NCI-H526 (cell line): ENCODE measurements at places on chromosomes 13 and 19.
A peak's percentile ranks its signal among the peaks of the same experiment; 100 is the strongest.

DNA sequence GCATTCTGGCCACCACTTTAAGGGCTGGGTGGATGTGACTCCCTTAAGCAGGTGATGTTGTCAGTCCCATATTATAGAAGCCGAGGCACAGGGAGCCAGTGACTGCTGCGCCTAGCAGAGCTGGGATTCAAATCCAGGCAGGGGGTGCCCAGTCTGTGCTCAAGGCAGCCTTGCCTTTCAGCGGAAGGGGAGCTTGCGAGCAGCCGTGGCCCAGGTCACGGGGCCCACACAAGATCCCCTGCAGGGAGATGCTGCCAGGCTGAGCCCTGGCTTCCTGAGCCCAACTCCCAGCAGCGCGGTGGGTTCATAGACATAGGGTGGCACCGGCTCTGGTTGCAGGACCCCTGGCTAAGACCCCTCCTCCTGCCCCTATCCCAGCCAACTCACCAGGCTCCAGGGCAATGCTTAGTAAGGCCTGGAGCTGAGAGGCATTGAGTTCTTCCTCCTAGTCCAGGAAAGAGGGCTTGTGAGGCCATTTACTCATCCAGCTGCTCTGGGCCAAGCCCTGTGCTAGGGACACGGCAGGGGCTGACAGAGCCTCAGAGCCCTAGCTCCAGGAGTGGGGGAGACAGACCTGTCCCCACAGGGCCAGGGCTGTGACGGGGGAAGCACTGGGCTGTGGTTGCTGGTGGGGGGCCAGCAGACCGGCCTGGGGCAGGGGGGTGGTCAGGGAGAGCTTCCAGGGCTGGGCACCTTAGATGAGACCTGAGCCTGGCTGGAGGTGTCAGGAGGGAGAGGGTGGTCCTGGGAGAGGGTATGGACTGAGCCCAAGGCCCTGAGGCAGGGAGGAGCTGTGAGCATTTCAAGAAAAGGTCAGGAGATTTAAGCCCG is 9.6 kb downstream of the CAPN12 start:
- no peak for DNase-seq

DNA sequence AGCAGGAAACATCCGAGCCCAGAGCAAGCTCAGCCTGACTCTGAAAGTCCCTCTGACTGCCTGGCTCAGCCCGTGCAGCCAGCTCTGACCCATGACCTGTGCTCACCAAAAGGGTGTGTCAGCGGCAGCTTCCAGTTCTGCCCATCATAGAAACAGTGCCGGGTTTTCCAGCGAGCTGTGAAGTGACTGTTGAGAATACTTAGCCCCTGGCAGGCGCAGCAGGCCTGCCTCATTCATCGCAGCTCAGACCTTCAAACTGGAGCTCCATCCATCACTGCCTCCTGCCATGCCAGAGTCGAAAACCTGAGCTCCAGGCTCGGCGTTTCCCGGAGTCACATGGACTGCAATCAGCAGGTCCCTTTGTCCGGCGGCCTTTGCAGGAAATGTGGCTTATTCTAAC is 16.3 kb upstream of the GSX1 start:
- DNase-seq: no peak

DNA sequence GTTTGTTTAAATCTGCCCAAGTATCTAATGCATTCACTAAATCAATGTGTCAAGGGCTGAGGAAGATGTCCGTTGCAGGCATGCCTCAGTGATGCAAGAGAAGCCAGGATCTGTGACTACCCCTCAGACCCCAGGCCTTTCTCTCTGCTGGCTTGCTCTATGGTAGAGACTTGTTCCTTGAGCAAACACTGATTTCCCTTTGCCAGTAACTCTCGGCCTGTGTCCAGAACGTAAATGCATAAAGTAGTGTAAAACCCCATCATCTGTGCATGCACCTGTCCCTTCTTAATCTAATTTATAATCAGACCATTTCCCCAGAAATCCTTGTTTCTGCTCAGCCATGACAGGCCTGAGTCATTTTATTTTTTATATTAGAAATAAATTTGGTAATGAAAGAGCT is 28.7 kb upstream of the FRY start:
- DNase-seq: peak; percentile 22

GRCh38 chr19:18385675-18386542 is at the start of gene GDF15:
TSS of gene GDF15 (plus strand) at chr19:18386158. CDS start at chr19:18386190, 32 bp downstream.
- no peak for DNase-seq

DNA sequence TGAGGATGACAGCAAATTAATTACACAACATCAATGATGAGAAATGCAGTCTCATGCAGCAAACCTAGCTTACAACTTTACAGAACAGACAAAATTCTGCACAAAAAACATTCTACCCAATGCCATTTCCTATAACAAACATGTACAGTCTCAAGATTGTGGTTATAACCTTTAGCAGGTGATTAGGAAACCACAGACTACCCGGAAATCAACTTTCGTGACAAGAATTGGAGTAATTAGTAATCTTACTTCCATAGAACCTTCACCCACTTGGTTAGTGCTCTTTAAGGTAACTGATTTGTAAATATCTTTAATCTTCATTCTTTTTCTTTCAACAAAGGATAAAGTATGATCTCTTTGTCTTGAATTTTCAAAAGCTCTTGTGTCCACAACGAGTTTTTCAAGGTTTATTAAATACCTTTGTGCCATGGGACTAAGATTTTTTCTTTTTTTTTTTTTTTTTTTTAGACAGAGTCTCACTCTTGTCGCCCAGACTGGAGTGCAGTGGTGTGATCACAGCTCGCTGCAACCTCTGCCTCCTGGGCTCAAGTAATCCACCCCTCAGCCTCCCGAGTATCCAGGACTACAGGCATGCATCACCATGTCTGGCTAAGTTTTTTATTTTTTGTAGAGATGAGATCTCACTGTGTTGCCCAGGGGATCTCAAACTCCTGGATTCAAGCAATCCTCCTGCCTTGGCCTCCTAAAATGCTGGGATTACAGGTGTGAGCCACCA is 78.8 kb downstream of the MAP4K1 start:
- no peak for DNase-seq

- DNase-seq: peak; percentile 61
These were observed 232.0 kb downstream of the B3GLCT start for GRCh38 chr13:31431722-31432137.

GRCh38 chr13:110630566-110631119 is 15.3 kb downstream of the NAXD start:
- no peak for DNase-seq

DNA sequence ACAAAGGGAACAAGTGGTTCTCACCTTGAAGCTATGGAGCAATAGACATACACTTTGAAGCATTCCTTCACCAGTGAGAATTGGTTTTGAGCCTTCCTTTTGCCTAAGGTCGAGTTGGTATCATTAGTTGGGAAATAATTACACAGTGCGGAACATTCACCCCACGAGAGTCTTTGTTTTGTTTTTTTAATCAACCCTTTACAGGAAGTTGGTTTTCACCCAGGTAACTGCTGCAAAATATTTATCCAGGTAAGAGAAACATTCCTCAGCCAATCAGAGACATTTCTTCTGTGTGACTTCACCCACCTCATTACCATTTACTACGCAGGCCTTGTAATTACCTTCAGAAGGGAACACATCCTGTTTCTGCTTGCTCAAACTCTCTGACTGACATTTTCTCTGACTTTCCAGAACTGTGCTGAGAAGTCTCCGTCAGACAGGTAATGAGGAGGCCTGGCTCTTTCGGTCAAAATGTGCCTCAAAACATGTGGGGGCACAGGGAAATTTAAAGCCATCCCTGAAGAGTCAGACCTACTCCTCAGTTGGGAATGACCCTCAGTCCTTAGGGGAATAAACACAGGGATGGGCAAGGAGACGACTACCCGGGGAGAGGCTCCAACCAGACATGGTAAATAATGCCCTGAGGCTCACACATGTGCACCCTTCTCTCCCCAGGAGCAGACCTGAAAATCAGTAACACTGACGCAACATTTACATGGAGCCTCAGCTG is 22.7 kb upstream of the SERP2 start:
- no peak for DNase-seq

DNA sequence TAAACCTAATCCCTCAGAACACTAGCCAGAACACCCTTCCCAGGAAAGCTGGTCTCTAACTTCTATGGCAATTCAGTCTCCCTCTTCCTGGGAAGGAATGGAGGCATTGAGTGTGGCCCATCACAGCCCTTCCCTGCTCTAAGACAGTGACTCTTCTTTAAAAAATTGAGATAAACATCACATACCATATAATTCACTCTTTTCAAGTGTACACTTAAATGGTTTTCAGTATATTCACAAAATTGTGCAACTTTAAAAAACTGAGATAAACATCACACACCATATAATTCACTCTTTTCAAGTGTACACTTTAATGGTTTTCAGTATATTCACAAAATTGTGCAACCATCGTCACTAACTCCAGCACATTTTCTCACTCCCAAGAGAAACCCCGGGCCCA is 116.5 kb downstream of the MIPEP start:
- DNase-seq: no peak

DNA sequence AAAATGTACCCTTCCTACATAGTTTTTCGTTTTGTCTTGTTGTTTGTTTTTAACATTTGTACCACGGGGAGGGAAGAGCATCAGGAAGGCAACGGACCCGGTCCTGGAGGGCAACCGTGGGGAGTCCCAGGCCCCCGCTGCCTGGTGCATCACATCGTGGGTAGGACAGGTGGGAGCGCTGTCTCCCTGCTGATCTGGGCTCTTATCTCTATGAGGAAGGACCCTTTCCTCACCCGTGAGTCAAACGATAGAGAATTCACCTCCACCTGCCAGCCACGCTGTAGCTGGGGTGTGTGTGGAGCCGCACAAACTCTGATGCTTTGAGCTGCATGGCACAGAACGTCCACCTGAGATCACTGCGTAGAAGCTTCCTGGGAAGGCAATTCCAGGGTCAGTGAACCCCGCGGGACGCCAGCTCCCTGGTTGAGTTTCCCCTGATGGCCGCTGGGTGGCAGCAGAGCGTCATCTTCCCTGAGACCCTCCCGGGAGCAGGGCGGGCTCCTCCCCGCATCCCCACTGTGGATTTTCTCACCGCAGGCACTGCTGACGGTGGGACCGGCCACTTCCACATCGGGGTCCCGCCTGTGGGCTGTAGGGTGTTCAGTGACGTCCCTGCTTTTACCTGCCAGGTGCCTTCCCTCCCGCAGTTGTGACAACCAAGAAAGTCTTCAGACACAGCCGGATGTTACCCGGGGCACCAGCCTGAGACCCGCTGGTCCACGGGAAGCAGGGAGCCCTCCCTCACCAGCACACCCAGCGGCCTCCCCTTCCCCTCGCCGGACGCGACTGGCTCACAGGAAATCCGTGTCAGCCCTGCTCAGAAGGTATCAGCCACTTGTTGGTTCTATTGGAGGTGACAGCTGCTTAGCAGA is 54.7 kb downstream of the ZNF787 start:
- DNase-seq: peak; percentile 81

DNA sequence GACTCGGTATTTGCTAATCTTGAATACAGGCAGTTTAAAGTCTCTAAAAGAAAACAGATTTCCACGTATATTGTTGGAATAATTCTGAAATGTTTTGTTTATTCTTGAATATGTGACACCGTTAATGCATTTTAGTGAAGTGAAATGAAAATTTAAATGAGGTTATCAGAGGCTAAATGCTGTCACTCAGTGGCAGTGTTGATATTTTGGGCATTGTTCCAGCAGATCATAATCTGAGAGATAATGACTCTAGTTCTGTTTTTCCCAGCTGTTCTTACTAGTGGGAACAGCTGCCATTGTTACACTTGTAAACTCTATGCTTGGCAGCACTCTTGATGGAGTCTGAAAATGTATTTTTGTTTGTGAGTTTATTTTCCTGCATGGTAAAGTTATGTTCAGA is 365.6 kb upstream of the SLC10A2 start:
- DNase-seq: no peak

GRCh38 chr19:55667958-55668357 is 7.1 kb upstream of the EPN1 start:
- DNase-seq: no peak

DNA sequence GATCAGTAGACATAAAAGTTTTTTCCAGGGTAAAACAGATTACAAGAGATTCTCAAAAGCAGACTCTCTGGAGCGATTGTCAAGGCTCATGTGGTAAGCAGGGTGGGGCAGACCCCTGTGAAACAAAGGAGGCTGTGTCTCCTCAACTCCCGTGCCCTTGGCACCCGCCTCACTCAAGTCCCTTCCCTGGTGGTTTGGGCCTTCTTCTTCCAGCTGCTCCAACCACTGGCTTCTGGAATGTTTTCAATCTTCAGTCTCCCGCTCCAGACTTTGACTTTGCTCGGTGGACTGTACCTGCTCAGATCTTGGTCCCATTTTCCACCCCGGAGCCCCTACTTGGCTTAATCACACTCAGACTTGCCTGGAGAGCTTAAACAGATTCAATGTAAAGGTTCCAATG is 74.8 kb upstream of the STK24 start:
- DNase-seq: peak; percentile 68

DNA sequence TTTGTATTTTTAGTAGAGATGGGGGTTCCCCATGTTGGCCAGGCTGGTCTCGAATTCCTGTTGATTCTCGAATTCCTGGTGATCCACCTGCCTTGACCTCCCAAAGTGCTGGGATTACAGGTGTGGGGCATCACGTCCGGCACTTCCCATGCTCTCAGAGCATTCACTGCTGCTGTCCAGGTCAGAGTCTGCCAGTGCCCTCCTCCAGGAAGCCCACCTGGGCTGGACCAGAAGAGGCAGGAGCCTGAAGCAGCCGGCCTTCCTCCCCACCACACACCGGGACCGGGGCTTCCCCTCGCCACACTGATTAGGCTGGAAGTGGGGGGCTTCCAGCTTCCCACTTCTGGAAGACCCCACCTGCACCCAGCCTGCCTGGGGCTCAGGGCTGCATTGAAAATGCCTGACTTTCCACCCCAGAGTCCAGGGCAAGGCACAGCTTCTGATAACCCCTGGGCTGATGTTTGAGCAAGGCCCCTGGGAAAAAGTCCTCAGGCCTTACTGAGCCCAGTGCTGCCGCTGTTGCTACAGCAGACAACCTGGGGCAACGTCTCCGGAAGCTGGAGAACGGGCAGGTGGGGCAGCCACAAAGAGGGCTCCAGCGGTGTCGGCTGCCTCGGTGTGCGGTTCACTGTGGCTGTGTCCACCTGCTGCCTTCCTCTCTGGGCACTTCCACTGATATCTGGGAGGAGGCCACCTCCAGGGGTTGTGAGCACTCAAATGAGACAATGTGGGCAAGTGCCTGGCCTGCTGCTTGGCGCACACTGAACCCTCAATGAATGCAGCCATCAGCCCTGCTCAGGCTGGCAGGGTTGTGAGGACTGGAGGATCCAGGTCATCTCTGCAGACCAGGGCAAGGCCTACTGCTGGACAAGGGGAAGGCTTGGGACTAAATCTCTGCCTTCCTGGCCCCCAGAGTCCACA is 22.6 kb downstream of the CEBPA start:
- DNase-seq: peak; percentile 11

- DNase-seq: no peak
These were observed 14.8 kb upstream of the CALM3 start for GRCh38 chr19:46586294-46586693.

DNA sequence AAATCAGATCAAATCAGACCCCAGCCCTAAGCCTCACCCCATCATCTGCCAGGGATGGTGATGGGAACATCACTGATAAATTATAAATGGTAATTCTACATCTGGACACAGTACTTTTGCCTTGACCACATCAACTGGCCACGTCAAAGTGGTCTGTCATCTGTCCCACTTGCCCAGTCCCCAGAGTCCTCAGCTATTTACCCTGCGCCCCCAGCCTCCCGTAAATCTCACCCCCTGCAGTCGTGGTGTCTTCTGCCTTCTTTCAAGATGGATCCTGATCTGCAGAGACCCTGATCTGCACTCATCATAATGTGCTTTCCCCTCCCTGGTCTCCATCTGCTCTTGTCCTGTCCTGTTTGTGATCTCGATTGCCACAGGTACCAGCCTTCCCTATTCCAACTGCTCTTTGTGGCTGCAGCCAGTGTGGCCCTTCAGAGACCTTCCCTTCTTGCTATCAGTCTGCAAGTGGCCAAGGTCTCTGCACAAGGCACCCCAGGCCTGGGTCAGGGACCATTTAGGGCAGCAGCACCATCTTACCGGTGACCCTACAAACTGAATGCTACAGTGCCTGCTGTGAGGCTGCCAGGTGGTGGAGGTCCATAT is 26.7 kb upstream of the POP4 start:
- DNase-seq: no peak
